ENCODE measurements at places on chromosomes 1 and 21.

DNA sequence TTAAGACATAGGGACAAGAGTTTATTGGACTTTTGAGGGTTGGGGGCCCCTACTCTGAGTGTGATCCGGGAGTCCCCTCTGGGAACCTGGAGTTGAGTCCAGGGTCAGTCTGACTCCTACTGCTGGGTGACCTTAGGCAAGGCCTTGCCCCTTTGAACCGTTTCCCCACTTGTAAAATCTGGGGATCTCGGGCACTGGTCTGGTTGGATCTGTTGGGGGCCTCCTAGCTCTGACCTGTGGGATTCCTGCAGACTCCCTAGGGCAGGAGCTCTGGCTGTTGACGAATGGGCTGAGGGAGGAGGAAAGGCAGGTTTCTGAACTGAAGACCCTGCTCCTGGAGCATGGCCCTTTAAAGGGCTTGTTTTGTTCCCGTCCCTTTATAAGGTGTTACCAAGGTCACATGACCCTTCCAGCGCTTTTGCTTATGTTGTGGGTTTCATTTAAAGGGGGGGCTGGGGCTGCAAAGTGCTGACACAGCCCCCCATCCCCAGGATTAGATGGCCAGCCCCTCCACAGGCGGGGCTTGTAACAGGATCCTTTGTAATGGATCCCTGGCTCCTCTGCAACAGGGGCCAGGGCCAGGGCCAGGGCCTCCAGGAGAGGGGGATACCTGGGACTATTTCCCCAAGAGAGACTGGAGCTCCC, 50.7 kb downstream of the YARS1 start:
- H3K27me3 ChIP-seq: no peaks in the 10 kb centered on the region
- DNase-seq: no peak
- no peak overlapping the region for H3K27ac ChIP-seq
- no peak overlapping the region for H3K4me3 ChIP-seq
- H3K4me1 ChIP-seq: no peaks in the 10 kb centered on the region

DNA sequence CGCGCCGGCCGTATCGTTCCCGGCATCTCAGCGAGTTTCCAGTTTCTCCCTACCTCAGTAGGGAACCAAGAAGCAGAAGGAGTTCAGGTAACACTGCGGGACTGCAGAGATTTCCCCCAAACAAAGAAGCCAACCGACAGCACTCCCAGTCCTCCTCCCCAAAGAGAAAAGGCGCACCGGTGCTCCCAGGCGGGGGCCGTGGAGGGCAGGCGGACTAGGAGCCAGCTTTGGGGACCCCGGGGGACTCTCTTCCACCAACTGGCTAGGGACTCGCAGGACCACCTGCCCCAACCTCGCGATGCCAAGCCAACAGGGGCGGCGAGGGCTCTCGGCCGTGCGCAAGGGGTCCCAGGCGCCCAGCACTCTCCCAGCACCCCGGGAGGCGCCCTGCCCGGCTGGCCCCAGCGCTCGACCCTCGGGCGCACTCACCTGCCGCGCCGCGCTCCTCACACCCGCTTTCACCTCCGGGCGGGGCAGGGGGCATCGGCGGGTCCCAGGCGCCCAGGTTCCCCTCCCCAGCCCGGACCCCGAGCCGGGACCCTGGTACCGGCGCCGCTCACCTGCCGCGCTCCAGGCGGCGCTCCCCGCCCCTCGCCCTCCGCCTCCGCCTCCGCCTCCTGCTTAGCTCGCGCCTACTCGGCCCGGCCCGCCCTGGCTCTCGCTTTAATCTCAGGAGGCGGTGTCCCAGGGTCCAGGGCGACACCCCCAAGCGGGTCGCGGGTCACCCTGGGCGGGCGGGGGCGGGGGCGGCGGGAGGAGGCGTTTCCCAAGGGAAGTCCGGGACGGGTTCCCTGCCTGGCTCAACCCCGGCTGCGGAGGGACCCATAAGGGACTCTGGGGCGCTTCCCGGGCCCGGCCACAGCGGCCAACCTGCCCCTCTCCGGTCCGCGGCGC, at the start of gene TMPRSS2:
TMPRSS2 (minus strand) TSS at position 638 of the 894 bp plus-strand sequence. CDS start 10,025 bp downstream, outside the sequence.
- no peak for DNase-seq
- no peaks in the 10 kb centered on the region for H3K36me3 ChIP-seq
- H3K4me3 ChIP-seq: no peak within 1 kb of the TSS
- no peak within 1 kb of the TSS for H3K27ac ChIP-seq
- peaks cover 51% of the 10 kb centered on the region for H3K27me3 ChIP-seq

DNA sequence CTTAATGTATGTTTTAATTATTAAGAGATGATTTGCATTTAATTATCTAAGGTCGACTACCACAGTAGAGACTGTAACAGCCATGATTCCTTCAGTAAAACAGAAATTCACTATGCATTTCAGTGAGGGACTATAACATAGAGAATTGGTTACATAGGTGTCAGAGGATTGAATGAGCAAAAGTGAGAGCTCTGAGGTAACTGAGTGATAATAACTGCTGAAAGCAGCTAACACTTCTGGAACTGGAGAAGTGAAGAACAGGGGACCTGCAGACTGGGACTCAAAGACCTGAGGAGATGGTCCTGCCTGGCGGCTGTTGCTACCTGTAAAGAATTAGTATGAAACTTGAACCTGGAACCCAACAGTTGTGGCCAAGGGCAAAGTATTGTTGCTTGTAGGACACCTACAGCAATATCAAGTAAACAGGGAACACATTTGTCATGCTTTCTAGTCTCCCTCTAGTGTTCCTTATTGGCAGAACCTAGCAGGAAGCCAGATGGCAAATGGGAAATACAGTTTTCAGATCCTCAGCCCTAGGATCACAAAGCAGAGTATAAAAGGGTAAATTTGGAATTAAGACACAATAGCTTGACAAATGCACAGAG, 110.6 kb downstream of the HS2ST1 start:
- peaks cover 10% of the 10 kb centered on the region for H3K4me1 ChIP-seq
- H3K36me3 ChIP-seq: no peaks in the 10 kb centered on the region
- no peak overlapping the region for H3K4me3 ChIP-seq
- no peaks in the 10 kb centered on the region for H3K27me3 ChIP-seq
- no peak overlapping the region for H3K27ac ChIP-seq

DNA sequence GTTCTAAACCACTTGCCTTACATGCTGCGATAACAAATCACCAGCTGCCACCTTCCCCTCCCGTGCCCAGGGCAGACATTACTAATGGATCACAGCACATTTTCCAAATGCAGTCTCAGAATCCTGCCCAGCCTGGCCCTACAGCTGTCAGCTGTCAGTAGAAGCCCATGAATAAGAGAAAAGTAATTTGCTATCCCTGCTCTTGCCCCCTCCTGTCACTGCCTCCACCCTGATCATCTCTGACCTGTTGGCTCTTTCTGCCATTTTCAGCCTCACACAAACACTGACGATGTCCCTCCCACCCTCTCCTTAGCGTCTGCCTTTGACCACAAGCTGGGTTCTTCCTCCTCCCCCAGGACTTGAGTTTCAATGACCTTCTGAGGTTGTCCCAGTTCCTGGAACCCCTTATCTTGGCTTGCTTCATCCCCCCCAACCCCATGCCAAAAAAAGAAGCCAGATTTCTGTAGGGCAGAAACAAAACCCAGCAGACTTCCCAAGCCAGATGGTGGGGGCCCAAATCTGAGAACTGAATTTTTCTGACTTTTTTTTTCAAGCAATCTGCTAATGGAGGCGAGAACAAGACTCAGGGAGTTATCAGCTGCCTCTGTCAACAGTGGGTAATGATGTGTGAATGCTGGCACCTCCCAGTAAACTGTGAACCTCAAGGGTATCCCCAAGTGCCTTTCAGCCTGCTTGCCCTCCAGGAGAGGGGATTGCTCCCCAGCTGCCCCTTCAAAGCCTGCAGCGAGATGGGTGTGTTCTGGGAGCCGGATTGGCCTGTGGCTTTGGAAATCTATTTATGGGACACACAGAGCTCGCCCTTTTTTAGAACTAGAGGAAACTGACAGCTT, 216.5 kb upstream of the VAMP3 start:
- no peak overlapping the region for H3K4me3 ChIP-seq
- no peaks in the 10 kb centered on the region for H3K36me3 ChIP-seq
- peaks cover 4% of the 10 kb centered on the region for H3K27me3 ChIP-seq
- no peak overlapping the region for H3K27ac ChIP-seq

GRCh38 chr1:119633575-119633974, 14.5 kb downstream of the ZNF697 start:
- H3K4me1 ChIP-seq: peaks cover 11% of the 10 kb centered on the region
- no peak for DNase-seq
- peaks cover 5% of the 10 kb centered on the region for H3K36me3 ChIP-seq
- no peak overlapping the region for H3K4me3 ChIP-seq
- peaks cover 33% of the 10 kb centered on the region for H3K27me3 ChIP-seq

Data from T-helper 2 cell treated with Interferon-gamma antibody and Interleukin-4, amounts not matched to agents 5 μg/mL and 100 μg/mL, for 36 hours (primary cell).